ENCODE measurements at places on chromosomes 4 and X.

GRCh38 chrX:125289209-125289608 is 30.5 kb upstream of the TEX13C start:
- no peak for DNase-seq

GRCh38 chr4:148982200-148982599 is 540.0 kb upstream of the NR3C2 start:
- no peak for DNase-seq

- no peak for DNase-seq
These were observed 32.9 kb downstream of the GAB1 start for GRCh38 chr4:143369552-143369951.

GRCh38 chr4:62644372-62644771 is 1444.2 kb downstream of the ADGRL3 start:
- no peak for DNase-seq

- DNase-seq: no peak
These were observed 37.3 kb downstream of the RRAGB start for GRCh38 chrX:55754861-55755294.

DNA sequence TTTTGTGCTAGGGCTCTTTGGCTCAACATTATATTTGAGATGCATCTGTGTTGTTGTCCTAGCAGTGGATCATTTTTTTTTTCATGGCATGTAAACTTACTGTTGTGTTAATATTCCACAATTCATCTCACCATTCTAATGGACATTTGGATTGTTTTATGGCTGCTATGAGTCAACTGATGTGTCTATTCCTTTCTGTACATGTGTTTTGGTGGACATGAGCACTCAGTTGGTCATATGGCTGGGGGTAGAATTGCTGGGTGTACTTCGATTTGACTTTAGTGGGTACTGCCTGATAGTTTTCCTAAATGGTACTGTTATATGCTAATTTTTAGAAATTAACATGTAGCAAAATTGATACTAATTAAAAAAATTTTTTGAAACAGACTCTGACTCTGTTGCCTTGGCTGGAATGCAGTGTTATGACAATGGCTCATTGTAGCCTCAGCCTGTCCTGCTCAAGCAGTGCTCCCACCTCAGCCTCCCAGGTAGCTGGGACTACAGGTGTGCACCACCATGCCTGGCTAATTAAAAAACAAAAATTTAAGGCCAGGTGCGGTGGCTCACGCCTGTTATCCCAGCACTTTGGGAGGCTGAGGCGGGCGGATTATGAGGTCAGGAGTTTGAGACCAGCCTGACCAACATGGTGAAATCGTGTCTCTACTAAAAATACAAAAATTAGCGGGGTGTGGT is 9.0 kb downstream of the FAM193A start:
- DNase-seq: no peak

GRCh38 chrX:73562984-73563737 is at the start of gene CHIC1:
CHIC1 (plus strand) TSS chrX:73563197; CDS start chrX:73563285, 88 bp downstream.
- peak; percentile 73 for DNase-seq

DNA sequence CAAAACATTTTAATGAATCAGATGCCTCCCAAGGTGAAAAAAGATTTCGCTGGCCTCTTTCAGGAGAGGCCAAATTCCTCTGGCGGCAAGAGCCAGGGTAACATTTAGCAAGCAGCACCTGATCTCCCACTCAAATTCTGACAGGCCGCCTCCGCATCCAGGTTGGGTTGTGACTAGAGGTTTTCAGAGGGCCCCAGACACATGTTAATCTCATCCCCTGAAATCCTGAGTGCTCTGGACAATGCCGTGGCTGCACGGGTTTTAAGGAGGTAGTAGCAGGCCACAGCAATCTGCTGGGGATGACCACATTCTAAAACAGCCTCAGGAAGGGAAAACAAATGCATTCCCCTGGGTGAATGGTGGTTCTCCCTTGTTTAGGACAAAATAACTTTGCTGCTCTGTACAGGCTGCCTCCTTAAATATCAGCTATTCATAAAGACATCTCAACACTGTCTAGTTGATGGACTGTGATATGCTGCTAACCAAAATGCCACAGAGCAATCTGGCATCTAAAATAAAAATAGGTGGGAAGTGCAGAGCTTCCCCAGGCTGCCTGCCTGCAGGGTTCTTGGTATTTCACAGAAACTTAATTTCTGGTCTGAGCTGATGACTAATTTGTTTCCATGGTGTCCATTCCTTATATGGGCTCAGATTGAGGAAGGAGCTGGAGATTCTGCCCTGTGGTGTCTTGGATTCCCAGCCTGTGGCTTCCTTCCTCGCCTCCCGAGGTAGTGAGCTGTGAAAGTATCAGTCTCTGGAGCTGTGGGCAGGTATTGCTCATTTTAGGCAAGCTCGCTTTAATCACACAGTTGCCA is 202.0 kb downstream of the DCLK2 start:
- DNase-seq: no peak

GRCh38 chr4:155170569-155170968 is 37.9 kb upstream of the NPY2R start:
- DNase-seq: no peak

DNA sequence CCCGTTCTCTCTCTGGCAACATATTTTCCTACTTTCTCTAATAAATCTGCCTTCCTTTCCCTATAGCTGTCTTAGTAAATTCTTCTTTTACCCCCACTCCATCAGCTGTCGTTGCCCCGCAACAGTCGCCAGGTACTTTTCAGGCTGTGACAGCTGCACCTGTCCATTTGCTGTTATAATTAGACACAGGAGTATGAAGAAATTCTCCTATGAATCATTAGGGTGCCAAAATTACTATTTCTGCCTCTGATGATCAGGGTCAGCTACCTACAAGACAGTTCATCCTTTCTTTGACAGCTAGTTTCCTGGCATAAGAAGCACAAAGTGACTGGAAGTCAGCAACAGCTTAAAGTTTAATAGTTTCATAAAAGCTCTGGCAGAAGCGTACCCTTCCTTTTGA is 19.5 kb upstream of the GALNTL6 start:
- peak; percentile 34 for DNase-seq

- DNase-seq: no peak
These were observed 451.7 kb upstream of the PITX2 start for GRCh38 chr4:111074523-111075114.

- DNase-seq: no peak
These were observed 29.2 kb upstream of the LARP1B start for GRCh38 chr4:128031756-128032384.

- DNase-seq: no peak
These were observed 10.3 kb upstream of the SEL1L3 start for GRCh38 chr4:25872851-25873631.

GRCh38 chrX:1393871-1394615 is 2.1 kb upstream of the SLC25A6 start:
- DNase-seq: no peak

DNA sequence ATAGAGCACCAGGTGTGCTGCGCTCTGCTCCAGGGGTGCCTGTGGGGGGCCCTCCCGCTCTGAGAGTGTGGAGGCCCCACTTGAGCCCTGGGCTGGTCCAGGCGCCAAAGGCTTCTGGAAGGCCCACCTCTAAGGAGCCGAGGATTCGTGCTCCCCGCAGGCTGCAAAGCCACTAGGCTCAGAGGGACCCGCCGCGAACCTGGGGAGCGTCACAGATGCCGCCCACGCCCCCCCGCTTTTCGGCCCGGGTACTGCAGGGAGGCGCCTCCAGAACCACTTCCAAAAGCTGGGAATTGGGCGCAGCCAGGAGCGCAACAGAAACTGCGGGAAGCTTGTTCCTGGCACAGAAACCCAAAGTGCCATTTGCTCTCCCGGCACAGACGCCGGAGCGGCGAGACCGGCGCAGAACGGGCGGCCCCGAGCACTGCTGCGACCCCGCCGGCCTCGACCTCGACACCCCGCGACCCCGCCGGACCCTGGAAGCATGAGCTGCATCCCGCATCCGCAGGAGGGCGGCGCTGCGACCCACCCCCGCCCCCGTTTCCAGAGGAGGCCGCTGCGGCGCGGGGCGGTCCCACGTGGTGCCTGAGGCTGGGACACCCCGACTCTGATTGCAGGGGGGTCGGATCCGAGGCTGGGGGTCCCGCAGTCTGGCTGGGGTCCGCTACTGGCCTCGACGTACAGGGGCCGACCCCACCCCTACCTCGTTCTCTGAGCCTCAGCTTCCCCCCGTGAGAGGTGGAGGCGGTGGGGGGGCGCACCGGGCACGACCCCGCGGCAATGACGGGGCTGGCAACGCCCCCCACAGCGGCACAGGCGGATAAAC is 30.8 kb downstream of the CPLX1 start:
- DNase-seq: no peak
